NCI-H1105 (cell line): ENCODE measurements at places on chromosomes 1 and 21.

DNA sequence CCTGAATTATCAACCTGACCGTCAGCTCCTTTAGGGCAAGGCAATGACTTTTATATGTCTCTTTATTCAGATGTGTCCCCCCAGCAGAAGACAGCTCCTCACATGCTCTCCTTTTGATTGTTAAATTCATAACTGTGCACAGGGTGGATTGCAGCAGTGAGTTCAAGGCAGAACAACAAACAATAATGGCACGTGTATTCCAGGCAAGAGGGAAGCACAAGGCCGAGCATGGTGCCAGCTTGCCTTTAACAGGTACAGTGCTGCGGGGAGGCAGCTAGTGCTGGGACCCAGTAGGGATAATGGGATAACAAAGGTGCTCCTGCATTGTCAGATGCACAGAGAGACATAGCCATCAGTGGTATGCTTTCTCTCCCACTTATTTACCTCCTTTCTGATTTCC is 248.4 kb downstream of the RHOU start:
- no peak for DNase-seq

GRCh38 chr21:37060296-37060695 is 12.6 kb downstream of the PIGP start:
- DNase-seq, result peak; percentile 74

GRCh38 chr1:32100359-32100758 is 7.5 kb upstream of the KPNA6 start:
- DNase-seq, result no peak

GRCh38 chr1:181081395-181081794 is 7.1 kb upstream of the IER5 start:
- no peak for DNase-seq

DNA sequence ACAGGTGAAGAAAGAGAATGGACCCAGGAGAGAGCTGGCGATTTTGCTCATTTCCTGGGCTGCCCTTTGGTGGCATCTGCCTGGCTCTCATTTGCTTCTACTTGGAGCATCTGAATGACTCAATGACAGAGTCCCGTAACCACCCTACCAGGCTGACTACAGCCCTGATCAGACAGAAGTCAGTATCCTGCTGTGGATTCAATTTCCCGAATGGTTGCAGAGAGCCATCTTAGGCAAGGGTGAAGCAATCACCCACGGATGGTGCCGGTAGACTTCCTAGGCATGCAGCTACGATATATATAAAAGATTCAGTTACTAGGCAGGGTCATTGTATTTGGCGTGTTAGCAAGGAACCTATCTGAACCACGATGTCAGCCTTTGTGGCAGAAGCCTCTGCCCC is 10.2 kb downstream of the AJAP1 start:
- DNase-seq, result no peak

- DNase-seq, result no peak
Measured at GRCh38 chr1:23167353-23168078, 1.1 kb downstream of the LUZP1 start.

- DNase-seq, result peak; percentile 70
Measured at GRCh38 chr1:81305997-81306452, 494.7 kb upstream of the ADGRL2 start.

DNA sequence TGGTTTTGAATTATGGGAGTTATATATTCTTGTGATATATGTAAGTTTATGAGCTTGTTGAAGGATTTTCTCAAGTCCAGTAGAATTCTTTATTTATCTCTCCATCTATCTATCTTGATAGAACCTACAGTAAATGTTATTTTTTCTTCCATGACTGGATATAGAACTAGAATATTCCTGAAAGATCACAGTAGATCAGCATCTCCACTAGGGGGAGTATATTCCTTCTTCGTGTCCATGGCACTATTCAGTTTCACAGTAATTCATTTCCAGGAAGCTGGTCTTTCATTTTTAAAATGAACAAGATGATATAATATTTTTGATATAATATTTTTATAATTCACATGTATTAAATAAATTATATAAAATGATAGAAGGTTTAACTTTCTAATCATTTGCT is 18.8 kb downstream of the TMPRSS15 start:
- DNase-seq, result peak; percentile 34

GRCh38 chr1:215749414-215749813 is 182.3 kb downstream of the KCTD3 start:
- no peak for DNase-seq

- DNase-seq, result no peak
Measured at GRCh38 chr1:39642796-39643195, 3.4 kb upstream of the HEYL start.

DNA sequence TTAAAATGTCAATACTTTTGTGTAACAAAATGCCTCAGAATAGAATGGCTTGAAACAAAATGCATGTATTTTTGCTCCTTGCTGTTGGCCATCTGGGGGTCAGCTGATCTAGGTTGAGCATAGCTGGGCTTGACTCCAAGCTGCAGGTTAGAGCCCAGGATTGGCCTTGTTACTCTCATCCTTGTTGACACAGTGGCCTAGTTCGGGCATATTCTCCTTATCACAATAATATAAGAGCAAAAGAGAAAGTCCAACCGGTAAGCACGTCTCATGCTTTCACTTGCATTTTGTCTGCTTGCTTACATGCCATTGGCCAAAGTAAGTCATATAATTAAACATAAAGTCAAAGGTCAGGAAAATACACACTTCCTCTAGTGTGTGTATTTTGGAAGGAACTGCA is 456.2 kb downstream of the KCNT2 start:
- DNase-seq, result no peak

GRCh38 chr1:171780583-171781175 is 781 bp upstream of the METTL13 start:
- DNase-seq, result no peak

DNA sequence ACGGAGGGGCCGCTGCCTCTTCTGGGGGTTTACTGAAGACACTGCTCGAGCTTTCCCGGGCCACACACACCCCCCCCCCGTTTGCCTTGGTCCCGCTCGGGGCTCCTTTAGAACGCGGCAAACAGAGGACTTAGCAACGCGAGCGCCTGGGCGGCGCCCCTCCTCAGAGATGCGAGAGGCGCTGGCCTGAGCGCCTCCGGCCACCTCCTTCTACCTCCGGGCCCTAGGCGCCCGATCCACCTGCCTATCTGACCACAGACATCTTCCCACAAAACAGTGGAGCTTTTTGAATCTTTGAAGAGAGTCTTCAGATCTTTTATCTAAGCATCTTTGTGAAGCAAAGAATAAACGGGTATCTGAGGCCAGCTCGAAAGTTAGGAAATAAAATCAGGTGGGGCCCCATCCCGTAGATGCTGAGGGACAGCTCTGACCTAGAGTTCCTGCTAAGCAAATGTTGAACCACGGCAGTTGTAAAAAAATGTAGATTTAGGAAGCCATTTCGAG is 436 bp upstream of the TTLL7 start:
- peak; percentile 95 for DNase-seq

- DNase-seq, result no peak
Measured at GRCh38 chr1:93577536-93578432, 103.9 kb downstream of the BCAR3 start.

GRCh38 chr1:161983725-161984124 is 39.9 kb downstream of the OLFML2B start:
- no peak for DNase-seq

DNA sequence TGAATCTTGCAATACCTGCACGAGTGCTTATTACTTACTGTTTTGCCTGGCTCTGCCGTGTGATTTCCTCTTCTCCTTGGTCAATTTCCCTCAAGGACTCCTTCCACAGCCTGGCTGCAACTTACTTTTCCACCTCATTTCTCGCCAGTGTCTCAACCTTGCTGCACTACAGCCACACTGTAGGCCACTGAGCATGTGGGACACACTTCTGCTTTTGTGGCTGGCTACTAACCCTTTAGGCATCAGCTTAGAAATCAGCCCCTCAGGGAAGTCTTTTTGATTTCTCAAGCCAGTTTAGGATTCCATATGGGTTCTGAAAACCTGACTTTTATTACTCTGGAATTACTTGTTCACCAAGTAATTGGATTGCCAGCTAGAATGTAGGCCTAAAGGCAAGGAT is 5.2 kb upstream of the DMRTB1 start:
- no peak for DNase-seq

DNA sequence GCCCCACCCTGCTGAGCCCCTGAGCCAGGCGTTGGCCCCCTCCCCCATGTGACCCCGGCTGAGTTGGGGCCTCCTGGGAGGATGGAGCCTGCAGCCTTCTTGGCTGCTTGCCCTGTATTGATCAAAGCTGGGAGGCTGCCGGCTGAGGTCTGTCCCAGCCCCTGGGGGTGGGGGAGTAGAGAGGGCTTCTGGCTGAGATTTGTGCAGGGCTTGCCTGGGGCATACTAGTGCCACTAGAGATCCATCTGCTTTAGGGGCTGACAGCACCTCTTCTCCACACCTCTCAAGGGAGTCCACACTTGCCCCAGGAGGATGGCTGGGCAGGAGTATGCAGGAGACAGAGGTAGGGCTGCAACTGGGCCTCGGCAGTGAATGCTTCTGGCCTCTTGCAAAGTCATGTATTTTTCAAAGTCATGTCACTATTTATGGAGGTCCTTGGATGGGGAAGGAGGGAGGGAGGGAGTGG is 53.6 kb upstream of the SSBP3 start:
- DNase-seq, result peak; percentile 81

DNA sequence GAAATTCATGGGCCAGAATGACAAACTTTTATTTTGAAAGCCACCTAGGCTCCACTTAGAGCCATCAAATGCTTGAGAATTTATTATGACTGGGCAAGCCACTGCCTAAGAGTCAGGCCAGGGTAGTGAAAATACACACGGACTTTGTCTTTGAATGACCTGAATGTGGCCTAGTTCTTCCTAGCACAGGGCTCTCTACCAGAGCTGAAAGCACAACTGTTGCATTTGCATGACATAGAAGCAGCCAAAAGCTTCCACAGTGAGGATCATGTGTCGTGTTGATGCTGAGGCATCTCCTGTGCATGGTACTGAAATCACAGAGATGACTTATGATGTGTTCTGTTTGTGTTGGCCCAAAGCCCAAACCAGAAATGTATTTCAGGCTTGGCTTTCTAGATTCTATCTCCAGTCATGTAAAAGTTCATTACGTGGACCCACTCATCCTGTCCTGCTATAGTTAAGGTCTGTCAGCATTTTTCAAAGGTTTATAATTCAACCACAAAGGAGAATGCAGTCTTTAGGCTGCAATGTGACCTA is 164.0 kb upstream of the UBE2U start:
- DNase-seq, result no peak

DNA sequence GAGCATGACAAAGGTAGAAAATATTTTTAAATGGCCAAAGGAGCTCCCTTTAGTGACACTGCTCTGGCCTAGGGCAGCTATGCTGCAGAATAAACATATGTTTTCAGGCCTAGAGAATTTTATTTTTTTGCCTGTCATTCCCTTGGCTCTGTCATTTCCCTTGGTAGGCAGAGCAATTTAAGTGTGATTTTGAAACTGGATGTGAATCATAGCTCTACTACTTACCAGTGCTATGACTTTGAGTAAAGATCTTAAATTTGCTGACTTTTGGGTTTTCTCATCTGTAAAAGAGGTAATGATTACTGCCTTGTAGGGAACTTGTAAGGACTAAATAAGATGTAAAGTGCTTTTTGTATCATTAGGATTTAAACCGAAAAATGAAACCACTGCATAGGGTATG is 189.0 kb upstream of the ZRANB2 start:
- no peak for DNase-seq

- no peak for DNase-seq
Measured at GRCh38 chr1:54874079-54874830, 12.7 kb downstream of the DHCR24 start.

DNA sequence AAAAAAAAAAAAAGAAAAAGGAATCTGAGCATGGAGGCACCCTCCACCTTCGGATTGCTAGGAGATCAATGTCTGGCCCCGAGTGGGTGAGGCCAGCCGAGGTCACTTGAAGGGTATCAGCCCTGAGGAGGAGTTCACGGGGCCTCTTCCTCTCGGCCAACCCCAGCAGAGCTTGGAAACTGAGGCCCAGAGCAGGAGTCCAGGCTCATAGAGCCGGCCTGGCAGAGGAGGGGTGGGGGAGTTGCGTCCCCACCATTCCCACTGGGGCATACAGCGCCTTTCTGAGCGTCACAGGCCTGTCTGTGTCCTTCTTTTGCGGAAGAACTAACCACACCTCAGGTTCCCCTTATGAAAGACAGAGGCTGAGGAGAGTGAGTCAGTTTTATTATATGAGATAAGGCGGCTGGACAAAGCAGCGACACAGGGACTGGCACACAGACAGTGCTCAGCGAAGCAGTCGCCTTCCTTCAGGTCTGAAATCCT is 17.1 kb upstream of the EPHA2 start:
- no peak for DNase-seq

DNA sequence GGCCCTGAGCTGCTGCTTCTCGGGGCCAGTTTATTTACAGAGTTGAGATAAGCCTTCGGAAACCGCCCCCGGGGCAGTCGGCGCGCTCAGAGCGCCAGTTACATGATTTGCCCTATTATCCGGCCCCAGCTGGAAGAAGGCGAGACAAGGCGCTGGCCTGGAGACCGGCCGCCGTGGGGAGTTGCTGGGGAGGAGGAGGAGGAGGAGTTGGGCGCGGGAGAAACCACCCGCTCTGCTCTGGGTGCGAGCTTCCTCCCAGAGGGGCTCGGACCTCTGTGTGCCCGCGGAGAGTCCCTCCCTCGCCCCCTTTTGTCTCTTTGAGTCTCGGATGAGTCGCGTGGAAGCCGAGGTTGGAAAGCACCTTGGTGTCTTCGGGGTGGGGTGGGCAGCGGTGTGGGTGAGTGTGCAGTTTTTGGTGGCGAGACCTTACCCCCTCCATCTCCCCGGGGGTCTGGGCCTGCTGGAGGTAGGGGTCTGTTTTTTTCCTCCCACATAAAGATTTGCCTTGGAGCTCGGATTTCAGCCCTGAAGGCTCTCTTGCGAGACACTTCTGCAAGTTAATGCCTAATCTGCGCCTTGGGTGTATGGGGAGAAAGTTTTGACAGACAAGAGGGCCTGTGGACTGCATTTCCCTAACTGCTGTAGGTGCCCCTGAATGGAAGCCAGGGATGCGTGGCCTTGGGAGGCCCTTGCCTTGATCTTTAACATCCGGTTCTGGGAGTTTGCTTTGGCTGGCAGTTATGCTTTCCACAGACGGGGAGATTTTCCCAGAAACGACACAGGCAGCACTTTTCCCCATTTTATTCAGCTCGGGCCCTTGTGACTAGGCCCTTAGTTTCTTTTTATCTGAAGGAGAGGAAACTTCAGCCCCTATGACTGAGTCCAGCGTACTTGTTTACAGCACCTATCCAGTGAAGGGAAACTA is 80.0 kb downstream of the NDUFS5 start:
- DNase-seq, result peak; percentile 23

DNA sequence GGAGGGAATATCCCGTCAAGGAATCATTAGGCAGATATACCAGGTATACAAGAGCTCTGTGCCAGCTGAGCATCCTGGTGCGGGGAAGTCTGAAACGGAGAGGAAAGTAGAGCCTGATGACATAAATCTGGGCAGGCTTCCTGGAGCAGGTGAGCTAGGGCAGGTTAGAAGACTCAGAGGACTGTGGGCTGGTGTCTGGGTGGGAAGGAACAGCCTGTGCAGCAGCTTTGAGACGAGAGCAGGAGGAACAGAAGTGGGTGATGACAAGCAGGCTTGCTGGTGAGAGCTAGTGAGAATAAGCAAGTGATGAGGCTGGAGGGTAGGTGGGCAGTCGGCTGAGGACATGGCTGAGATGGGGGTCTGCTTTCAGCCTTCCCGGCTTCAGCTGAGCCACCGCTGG is 6.7 kb downstream of the CELSR2 start:
- DNase-seq, result no peak
